ENCODE measurements at places on chromosomes 1 and 21. TPM values are rescaled to one million over a fixed set of nuclear protein-coding genes. Genes with fewer than 3 reads are reported as not detected.

Gene SSBP3
- 119 TPM for polyA plus RNA-seq

Gene TMEM269
- polyA plus RNA-seq, result 0.86 TPM

Gene C1orf53
- polyA plus RNA-seq, result 1.7 TPM

Gene GRHL3
- 3.3 TPM for polyA plus RNA-seq

Gene HMCN1
- polyA plus RNA-seq, result 41.2 TPM

Gene LIPI
- polyA plus RNA-seq, result 0.16 TPM

Gene CHRM3
- polyA plus RNA-seq, result 7.5 TPM

Gene CLCA4
- not detected for polyA plus RNA-seq

Gene CELA3A
- polyA plus RNA-seq, result not detected

Gene C1QTNF12
- polyA plus RNA-seq, result 7.5 TPM

DNA sequence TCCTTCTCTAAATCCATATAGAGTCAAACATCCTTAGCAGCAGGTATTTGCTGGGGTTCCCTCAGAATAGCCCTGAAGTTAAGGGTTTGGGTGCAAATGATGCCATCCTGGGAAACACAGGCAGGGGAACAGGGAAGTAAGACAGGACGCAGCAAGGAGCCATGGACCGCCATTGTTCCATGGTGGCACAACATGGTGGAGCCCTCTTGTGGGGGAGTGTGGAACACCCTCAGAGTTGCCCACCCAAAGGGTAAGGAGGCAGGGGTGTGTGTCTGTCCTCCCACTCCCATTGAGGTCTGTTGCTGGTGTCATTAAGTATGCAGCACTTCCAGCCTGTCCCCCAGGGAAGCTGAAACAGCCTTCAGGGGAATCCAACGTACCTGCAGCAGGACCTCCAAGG is 20.4 kb upstream of the RCAN1 start:
- no peak for DNase-seq

DNA sequence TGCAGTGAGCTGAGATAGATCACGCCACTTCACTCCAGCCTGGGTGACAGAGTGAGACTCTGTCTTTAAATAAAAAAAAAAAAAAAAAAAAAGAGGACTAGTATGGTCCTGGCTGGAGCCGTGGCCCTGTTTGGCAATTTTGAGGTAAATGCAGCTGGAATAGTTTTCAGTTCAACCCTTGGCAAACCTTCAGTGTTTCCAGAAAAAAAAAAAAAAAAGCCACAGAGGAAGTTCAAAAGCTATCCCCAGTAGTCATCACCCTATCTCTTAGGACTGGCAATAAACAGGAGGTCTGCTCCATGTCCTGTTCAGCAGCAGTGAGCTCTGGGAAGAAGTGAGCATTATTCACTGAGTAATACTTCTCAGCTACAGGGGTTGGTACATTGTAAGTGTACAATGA is 56.8 kb upstream of the ERRFI1 start:
- DNase-seq, result no peak

GRCh38 chr21:21845901-21846300 is 847.7 kb downstream of the NCAM2 start:
- no peak for DNase-seq

GRCh38 chr1:223423641-223424233 is 30.5 kb downstream of the CCDC185 start:
- no peak for DNase-seq

GRCh38 chr21:44949161-44949778 is 9.4 kb downstream of the SLX9 start:
- no peak for DNase-seq

- DNase-seq, result no peak
These were observed 21.3 kb upstream of the MNDA start for GRCh38 chr1:158809862-158810261.

GRCh38 chr21:43333298-43334062 is 93.5 kb downstream of the SIK1 start:
- DNase-seq, result no peak

GRCh38 chr1:84995484-84996334 is 1.2 kb downstream of the MCOLN2 start:
- DNase-seq, result no peak

DNA sequence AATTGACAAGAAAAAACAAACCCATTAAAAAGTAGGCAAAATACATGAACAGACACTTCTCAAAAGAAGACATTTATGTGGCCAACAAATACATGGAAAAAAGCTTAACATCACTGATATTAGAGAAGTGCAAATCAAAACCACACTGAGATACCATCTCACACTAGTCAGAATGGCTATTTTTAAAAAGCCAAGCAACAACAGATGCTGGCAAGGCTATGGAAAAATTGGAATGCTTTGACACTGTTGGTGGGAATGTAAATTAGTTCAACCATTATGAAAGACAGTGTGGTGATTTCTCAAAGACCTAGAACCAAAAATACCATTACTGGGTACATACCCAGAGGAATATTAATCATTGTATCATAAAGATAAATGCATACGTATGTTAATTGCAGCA is 641.1 kb upstream of the B3GALT2 start:
- DNase-seq, result no peak

DNA sequence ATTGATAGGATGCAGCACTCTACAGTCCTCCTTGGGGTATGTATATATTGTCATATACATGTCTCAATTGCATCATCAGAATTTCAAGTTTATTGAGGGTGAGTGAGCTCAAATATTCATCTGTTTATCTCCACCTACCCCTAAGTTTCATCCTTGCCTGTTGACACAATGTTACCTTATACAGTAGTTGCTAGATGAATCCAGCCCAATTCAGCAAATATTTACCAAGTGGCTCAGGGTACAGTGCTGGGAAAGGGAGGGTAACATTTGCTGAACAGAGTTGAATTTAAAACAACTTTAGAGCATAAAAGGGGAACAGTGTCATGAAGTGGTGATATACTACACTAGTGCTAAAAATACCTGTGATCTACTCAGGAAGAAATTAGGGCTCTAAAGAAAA is 14.4 kb downstream of the ELAVL4 start:
- DNase-seq, result no peak

- DNase-seq, result no peak
These were observed 12.9 kb upstream of the PHLDA3 start for GRCh38 chr1:201481761-201482493.

- DNase-seq, result no peak
These were observed 26.1 kb downstream of the RGS21 start for GRCh38 chr1:192342842-192343241.

- DNase-seq, result no peak
These were observed 260.5 kb downstream of the DYRK1A start for GRCh38 chr21:37627074-37627473.

DNA sequence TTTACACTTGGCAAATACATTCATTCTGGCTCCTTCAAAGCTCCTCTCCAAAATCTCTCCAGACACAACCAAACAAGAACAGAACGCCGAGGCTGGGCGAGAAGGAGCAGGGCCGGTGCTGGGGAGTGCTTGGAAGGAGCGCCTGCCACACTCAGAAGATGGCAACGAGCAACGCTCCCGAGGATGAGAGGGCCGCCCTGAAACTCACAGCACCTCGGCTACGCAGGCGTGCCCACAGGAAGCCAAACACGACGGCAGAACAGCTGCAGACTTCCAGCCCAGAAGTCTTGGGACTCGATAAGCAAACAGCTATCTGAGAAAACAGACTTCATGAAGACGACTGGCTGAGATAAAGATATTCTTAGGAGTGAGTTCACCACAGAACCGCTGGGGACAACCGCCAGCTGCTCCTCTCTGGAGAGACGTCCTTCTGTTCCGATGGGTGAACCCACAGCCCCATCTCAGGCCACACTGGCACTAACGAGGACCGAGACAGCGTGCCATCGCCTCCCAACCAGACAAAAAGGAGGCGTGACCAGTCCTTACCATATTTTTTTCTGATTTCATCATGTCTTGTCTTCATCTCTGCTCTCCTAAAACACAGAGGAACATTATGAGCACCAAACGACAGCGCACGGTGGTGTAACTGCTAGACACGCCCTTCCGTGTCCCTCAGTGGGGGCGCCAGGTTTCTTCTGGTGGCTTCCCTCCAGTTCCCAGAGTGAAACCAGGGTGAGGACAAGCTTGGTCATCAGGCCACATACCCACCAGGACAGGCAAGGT is 18.6 kb downstream of the PTTG1IP start:
- DNase-seq, result no peak

GRCh38 chr21:26956216-26956615 is 10.7 kb downstream of the ADAMTS5 start:
- no peak for DNase-seq

DNA sequence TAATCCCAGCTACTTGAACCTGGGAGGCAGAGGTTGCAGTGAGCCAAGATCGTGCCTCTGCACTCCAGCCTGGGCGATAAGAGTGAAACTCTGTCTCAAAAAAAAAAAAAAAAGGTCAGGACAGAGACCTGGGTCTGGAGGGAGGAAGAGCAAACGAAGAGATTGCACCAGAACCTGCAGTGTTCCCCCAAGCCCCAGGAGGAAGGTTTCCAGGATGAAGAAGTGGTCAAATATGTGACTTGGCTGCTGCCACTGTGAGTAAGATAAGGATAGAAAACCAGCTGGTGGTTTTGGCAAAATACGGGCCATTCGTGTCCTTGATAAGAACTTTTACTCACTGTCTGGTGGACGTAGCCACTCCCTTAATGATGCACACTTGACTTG is 42.2 kb downstream of the CLDN14 start:
- DNase-seq, result no peak

DNA sequence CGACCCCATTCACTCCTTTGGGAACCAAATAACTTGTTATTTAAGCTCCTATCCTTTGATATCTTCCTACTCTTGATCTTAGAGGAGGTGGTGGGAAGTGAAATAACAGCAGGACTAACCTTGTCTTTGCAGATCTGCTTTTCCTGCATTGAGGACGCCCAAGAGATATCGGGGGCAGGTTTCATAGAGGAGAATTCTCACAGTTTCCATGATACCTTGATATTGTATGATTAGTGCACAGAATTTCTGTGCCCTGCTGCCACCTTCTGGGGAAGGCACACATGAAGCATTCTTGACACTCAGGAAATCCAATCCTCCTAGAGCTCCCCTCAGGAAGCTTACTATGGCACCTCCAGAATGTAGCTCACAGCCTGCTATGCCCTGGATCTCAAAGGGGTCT is 1.6 kb downstream of the CD1B start:
- DNase-seq, result no peak

DNA sequence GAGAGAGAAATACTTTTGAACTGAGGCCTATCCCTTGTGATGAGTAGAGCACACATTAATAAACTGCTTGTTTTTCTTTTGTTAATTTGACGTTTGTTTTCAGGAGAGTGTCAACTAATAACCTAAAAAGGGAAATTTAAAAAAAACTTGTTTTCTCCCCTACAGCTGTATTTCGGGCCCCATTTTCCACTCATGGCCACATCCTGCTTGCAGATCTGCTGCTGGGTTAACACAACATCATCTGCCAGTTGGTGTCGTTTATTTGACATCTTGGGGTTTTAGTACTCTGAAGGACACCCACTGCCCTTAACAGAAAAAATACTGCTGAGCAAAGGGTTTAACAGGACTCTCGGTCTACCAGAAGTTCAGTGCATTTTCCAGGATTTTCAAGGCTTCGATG is 848 bp upstream of the PYHIN1 start:
- no peak for DNase-seq

- no peak for DNase-seq
These were observed 142.0 kb upstream of the ZNHIT6 start for GRCh38 chr1:85850238-85850637.

DNA sequence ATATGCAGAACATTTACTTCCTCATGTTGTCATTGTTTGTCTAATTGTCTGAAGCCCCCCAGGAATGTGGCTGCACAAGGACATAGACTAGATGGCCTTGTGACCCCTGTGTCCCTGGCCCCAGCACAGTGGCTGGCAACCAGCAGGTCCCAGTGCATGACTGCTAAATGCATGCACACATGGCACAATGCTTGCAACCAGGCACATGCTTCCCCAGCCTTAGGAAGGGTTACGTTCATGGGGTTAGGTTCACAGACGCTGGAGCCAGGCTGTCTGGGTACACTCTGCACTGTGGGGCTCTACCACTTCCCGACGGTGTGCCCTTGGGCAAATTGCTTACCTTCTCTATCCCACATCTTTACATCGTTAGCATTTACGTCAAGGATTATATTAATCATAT is 21.2 kb upstream of the CLIC6 start:
- DNase-seq, result no peak

DNA sequence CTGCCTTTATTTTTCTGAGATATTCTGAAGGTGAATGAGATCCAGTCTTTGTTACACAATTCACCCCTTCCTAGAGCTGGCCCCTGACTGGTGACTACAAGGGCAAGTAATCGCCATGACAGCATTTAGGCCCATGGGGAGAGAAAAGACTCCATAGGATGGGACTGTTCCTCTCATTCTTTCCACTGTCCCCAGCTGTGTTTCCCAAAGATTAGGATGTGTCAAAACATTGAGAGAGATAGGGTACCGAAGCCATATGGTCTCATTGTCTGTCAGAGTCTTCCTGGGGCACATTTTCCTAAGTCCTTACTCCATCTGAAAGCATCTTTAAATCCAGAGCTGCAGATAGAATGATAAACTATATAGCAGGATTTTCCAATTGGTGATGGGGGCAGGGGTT is 423.5 kb downstream of the OMA1 start:
- DNase-seq, result no peak

DNA sequence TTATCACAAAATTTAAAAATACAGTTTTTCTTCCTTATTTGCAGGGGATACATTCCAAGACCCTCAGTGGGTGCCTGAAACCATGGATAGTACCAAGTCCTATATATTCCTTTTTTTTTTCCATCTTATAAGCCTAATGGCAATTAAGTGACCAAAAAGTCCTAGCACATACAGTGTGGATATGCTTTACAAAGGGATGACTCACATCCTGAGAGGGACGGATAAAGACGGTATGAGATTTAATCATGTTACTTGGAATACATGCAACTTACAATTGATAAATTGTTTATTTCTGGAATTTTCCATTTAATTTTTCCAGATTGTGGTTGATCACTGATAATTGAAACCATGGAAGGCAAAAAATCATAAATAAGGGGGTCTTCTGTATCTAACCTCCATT is 181.2 kb upstream of the BRINP3 start:
- DNase-seq, result no peak

GRCh38 chr1:220702733-220703270 is 12.6 kb downstream of the C1orf115 start:
- DNase-seq, result no peak

DNA sequence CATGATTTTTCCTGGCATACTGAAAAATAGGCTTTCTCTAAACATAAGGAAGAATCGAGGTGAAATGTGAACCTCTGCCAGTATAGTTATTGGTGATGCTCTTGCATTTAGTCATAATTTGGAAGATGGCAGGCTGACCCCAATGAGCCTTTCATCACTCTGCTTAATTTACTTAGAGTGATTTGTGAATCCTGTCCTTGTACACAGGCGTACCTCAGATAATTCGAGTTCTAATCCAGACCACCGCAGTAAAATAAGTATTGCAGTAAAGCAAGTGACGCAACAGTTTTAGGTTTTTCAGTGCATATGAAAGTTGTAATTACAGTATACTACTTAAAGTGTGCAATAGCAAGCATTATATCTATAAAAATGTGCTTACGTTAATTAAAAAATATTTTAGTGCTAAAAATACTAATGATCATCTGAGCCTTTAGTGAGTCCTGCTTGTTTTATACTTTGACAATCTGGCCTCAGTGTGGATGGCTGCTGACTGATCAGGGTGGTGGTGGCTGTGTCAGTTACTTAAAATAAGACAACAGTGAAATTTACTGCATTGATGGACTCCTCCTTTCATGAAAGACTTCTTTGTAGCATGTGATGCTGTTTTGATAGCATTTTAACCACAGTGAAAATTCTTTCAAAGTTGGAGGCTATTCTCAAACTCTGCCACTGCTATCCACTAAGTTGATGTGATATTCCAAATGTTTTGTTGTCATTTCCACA is 1.7 kb downstream of the PKNOX1 start:
- no peak for DNase-seq

GRCh38 chr1:32728413-32729077 is 26.0 kb upstream of the SYNC start:
- DNase-seq, result no peak

Data from renal cortex interstitium (tissue), 15 donors.